ENCODE measurements at places on chromosomes 11 and 22. TPM values are rescaled to one million over a fixed set of nuclear protein-coding genes. Genes with fewer than 3 reads are reported as not detected.

LRRC32 gene
- 23.9 TPM for total RNA-seq

TMEM223 gene
- 21.8 TPM for total RNA-seq

PLAAT5 gene
- not detected for total RNA-seq

GNAZ gene
- total RNA-seq = 2.6 TPM

SSH3 gene
- 9.1 TPM for total RNA-seq

CARD18 gene
- total RNA-seq = not detected

ARSA gene
- 10.2 TPM for total RNA-seq

SCGB2A2 gene
- total RNA-seq = not detected

ELFN2 gene
- total RNA-seq = under 0.01 TPM

OSBP2 gene
- total RNA-seq = 12.8 TPM

RNF169 gene
- total RNA-seq = 20.2 TPM

MS4A15 gene
- total RNA-seq = not detected

TMEM25 gene
- total RNA-seq = 21.4 TPM

BBS1 gene
- total RNA-seq = 17.9 TPM

MTMR3 gene
- 25.4 TPM for total RNA-seq

TRMT112 gene
- total RNA-seq = 605 TPM

TECTA gene
- under 0.01 TPM for total RNA-seq

TSGA10IP gene
- not detected for total RNA-seq

PNPLA5 gene
- total RNA-seq = not detected

APOL1 gene
- total RNA-seq = 10.7 TPM

SAA1 gene
- not detected for total RNA-seq

OTOG gene
- not detected for total RNA-seq

BMAL1 gene
- total RNA-seq = 6.2 TPM

BBOX1 gene
- not detected for total RNA-seq

OR4D11 gene
- total RNA-seq = not detected

PITPNM1 gene
- total RNA-seq = 14.3 TPM

UBQLN3 gene
- not detected for total RNA-seq

P2RX3 gene
- total RNA-seq = not detected

ACO2 gene
- 73.7 TPM for total RNA-seq

EHD1 gene
- 73.1 TPM for total RNA-seq

ZP1 gene
- not detected for total RNA-seq

Measured in epithelial cell of umbilical artery (primary cell).